Iris pigment epithelial cell (primary cell): ENCODE measurements at places on chromosomes 5 and 9.

GRCh38 chr9:18075253-18075952 lies 398.6 kb upstream of the ADAMTSL1 start:
- DNase-seq, result no peak

GRCh38 chr5:100768221-100768620 lies 134.9 kb downstream of the ST8SIA4 start:
- DNase-seq, result no peak

GRCh38 chr9:93259490-93260262 lies 75.7 kb downstream of the WNK2 start:
- DNase-seq, result no peak

DNA sequence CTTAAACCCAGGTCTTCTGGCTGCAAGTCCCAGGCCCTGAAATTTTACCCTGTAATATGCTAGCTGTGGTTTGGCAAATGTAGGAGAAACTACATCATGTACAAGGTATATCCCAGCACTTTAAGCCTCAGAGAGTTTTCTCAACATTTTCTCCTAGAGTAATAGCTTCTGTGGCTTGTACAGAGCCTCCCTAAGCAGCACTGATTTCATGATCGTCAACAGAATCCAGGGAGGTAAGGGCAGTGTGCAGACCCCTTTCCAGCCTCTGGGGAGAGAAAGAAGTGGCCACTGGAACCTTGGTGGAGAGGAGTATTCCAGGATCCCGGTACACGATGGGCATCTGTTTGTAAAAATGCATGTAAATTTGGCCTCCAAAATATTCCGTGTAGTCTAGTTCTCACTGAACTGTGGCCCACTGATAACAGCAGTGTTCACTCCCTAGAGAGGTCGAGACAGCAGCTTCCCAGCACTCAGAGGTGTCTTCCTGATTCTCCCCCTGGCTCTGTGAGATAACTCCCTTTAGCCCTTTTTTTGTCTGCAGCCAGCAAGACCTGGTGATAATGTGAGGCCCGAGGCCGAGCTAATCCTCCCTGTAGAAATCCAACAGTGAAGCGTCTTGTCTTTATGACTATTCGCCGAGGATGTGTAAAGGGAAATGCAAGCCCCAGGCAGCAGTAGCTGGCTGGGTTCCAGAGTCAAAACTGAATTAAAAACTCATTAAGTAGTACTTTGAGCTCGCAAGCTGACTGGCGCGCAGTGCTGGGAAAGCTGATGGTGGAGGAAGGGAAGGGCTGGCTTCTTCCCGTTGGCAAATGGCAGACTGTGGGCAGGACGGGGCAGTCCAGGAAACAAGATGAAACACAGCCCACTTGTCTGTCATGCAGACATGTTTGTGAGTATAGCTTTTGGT lies 59.0 kb downstream of the MAP1B start:
- DNase-seq, result peak; percentile 47

DNA sequence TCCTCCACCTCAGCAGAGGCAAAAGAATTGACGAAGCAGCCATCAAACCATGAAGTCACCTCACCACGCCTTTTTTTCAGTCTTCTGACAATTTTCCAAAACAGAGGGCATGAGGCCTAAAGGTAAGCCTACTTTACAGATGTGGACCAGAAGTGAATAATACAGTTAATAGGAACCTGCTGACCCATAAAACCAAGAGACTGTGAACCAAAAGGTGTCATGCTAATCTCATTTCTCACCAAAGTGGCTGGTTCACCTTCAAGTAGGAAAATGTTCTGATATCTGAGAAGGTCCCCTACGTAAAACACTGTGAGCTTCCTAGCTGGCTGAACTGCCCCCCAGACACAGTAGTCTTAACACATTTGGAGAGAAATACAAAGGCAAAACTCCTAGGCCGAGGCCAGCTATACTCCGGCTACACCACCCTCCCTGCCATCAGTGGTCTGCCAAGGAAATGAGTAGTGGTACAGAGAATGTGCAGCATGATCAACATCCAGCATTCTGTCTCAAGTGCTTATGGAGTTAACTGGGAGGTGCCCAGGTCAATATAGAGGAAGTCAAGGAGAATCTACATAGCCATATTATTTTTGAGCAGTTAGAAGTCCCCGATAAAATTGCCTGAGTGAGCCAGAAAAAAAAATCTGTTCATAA lies 19.3 kb upstream of the F2RL2 start:
- peak; percentile 69 for DNase-seq

DNA sequence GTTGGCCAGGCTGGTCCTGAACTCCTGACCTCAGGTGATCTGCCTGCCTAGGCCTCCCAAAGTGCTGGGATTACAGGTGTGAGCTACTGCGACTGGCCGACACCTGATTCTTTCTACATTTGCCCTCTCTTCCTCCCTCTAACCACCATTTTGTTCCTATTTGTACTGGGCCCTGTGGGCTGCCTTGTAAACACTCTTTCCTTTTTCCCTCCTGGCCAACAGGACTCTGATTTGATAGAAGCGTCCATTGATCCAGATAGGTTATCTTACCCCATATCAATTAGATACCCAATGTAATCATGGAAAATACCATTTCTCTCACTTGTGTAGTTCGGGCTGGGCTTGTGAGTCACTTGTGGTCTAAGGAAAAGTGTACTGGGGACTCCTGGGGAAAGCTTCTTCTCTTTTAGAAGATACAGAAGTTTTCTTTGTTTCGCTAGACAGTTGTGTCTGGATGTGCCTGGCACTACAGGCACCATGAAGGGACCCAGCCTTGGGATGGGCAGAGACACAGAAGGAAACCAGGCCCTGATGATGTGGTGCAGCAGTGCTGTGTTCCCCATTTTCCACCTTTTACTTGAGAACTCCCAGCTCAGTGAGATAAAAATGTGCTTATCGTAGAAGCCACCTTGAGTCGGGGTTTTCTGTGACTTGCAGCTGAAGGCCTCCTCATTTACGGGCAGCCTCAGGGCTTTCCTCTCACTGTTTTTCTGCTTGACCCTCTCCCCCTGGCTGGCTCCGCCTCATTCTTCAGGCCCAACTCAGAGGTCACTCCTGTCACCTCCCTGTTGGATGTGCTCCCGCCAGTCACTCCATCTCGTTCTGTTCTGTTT lies 32.8 kb upstream of the CPEB4 start:
- peak; percentile 38 for DNase-seq

DNA sequence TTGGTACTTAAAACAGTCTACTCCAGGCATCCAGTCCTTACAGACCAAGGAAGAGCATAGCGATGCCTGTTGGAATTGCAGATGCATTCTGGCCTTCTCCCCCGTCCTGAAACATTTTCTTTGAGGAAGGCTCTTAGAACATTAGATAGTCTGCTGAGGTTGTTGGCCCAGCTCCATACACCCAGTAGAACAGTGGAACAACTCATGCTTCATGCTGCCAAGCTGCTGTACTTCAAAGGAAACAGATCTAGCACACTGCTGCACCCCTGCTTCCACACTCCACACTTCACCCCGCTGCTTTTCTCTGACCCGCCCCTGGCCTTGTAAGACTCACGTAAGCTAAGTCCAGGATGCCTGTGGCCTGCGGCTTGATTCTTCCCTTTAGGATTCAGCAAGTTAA lies 33.4 kb upstream of the NCS1 start:
- peak; percentile 99 for DNase-seq

DNA sequence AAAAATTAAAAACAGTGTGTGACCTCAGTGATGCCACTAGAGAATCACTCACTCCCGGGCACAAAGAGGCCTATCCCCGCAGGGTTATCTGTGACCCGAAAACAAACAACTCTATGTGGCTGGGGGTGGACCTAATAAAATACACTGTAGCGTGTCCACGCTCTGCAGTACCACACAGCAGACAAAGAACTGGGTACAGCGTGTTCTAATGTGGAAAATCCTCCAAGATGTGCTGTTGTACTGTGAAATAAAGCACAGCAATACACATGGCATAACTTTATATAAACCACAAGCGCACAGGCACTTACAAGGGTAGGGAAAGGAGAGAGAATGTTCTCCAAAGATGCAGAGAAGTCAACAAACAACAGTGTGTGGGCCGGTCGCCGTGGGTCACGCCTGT lies 8.1 kb upstream of the SLC34A1 start:
- no peak for DNase-seq

DNA sequence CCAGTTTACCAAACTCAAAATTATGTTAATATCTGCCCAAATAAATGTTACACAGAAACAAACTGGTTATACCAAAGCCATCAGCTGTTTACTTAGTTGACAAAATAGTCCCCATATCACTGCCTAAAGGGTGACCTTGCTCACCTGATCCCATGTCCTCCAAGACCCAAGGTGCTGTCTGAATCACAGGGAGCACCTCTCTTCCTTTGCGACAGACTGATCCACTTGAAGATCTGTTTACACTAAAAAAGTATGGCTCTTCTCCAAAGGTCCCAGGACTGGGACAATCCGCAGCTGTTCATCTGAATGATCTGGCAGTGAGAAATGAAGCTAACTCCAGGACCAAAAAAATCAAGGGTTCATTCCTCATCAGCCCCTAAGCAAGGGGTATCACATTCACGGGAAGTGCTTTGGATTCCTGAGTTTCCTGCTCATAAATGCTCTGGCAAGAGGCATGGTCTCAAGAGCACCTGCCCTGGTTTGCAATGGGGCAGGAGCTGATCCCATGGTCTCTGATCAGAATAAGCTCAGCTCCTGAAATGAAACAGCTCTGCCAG lies 5.0 kb downstream of the PRUNE2 start:
- no peak for DNase-seq

GRCh38 chr5:86038566-86038965 lies 579.2 kb upstream of the COX7C start:
- DNase-seq, result no peak

- no peak for DNase-seq
Observed at GRCh38 chr9:135065804-135066203, 21.7 kb upstream of the OLFM1 start.

- peak; percentile 55 for DNase-seq
Observed at GRCh38 chr5:159448-160172, 31.7 kb upstream of the LRRC14B start.

DNA sequence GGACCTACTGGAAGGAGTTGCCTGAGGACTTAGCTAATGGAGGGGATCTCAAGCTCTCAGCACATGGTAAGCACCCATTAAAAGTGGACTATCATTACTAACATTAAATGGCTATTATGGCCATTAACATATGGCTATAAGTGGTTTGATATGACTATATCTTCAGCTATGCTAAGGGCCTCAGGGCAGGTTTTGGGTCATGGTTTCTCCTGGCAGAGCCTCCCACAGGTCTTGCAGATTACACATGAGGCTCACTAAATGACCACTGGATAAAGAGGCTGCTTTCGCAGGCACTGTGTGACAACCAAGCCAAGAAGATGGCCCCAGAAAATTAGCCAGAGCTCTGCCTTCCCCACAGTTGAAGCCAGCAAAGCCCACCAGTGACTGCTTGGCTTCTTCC lies 15.4 kb downstream of the CCNJL start:
- no peak for DNase-seq

DNA sequence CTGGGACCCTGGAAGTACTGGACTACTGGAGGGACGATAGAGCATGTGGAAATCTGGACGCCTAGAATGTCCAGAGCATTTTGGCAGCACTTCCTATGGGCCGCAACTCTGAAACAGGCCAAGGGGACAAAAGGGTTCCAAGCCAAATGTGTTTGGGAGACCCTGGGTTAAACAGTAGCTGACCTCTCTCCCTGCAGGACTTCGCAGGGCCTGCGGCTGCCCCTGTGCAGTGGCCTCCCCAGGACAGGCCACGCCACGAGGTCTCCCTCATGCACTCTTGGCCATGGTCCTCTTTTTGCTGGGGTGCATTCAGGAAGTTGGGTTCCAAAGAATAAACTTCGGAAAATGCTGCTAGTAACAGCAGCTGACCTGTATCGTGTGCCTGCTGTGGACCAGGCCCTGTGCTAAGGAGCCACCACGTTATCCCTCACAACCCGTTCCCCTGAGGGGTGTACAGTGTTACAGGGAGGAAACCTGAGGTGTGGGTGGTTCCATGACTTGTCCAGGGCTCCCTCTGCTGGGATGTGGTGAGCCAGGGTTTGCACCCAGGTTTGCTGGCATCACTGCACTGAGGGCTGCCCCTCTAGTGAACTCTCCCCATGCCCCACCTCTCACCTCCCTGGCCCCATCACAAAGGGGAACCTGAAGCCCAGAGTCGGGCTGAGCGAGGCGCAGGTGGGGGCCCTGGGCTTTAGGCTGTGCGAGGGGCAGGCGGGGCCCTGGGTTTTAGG lies 79.4 kb downstream of the AMBP start:
- DNase-seq, result no peak

DNA sequence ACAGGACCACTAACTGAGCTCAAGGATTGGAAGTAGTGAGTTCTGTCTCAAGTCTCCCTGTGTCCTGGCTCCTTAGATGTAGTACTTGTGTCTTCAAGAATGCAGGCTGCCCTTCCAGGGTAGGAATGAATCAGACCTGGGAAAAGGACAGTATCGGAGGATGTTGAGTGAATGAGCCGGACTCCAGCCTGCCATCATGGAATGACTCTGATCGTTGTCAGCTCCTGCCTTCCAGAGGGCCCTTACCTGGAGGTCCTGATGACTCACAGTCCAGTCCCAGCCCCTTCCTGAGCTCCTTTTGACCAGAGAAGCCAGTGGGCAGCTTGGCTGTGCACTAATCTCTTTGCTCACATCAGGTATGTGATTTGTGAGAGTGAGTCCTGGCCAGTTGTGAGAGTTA lies 161.1 kb downstream of the TRPM6 start:
- no peak for DNase-seq

GRCh38 chr5:565782-566440 lies 41.7 kb upstream of the SLC9A3 start:
- DNase-seq, result peak; percentile 40

GRCh38 chr5:108696951-108697715 lies 50.6 kb upstream of the FER start:
- no peak for DNase-seq

GRCh38 chr5:30195036-30195435 lies 998.5 kb upstream of the CDH6 start:
- no peak for DNase-seq

- DNase-seq, result no peak
Observed at GRCh38 chr9:92963831-92964606, 16.7 kb downstream of the FGD3 start.

GRCh38 chr5:148965511-148966265 lies 97.2 kb downstream of the SH3TC2 start:
- DNase-seq, result peak; percentile 77

DNA sequence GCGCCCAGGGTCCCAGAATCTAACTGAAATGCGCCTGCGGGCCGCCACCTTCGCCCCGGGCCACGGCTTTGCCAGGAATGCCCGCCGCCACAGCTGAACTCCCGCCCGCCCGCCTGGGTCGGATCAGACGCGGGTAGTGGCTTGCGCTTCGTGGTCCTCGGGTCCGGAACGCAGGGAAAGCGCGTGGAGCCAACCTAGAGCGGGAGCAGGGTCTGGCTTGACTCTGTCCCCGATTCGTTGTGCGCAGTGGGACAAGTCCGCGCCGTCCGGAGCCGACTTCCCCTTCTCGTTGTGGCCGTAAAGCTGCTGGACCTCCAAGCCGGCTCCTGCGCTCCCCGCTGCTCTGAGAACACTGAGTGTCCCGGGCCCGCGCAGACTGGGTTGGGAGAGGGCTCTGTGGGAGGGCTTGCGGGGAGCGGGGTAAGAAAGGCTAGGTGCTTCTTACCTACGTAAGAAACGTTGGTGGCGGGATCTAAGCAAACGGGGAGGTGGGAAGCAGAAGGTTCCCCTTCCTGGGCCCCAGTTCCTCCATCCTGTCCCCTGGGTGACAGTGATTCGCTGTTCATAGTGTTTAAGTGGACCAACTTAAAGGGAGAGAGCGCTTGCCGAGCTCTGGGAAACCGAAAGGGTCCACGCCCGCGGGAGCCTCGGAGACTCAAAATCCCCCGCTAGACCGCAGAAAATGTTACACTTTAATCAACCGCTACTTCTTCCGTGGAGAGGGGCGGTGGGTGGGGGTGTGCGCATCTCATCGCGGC lies 4.4 kb upstream of the FOXE1 start:
- DNase-seq, result no peak
